ENCODE measurements at places on chromosomes 12 and 14.

- no peak for DNase-seq
Measured at GRCh38 chr12:69578283-69578682, 7.0 kb upstream of the CCT2 start.

DNA sequence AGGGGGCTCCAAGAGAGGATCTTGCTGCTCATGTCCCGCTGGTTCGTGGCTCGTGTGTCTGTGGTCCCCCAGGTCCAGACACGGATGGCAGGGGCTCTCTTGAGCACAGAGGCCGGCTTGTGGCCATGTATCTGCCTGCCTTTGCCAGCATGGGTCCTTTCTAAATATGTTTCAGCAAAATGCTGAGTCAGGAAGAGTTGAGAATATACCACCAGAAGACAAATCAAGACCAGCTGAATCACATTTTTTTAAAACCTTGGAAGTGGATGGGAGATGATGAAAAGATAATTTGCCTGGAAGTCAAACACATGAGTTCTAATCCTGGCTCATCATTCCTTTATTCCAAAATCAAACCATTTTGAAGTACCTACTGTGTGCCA lies 58.0 kb downstream of the NUAK1 start:
- DNase-seq = no peak

DNA sequence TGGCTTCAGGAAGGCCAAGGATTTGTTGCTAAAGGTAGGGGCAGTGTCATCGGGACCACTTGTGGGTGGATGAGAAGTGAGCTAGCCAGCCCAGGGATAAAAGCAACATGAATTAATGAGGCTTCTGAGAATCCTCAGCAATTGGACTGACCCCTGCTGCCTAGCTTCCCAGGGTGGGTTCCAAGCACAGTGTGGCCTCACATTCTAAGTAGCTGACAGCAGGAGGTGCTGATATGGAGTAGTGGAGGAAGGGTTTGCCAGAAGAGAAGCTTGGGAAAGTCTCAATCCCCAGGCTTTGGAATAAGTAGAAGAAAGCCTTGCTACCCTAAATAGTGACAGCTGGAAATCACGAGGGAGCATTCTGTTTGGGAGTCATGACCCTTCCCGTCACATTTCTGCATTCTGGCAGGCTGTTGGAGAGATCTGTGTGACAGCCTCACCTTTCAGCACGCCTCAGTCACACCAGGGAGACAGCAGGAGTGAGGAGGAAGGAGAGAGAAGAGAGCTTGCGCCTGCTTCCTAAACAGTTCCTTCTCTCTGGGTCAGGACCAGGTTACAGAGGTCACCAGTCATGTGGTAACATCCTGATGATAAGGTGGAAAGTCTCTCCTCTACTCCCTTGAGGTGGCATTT lies 31.2 kb downstream of the DACT1 start:
- DNase-seq = no peak

- no peak for DNase-seq
Measured at GRCh38 chr12:47753021-47754001, 5.4 kb downstream of the RAPGEF3 start.

DNA sequence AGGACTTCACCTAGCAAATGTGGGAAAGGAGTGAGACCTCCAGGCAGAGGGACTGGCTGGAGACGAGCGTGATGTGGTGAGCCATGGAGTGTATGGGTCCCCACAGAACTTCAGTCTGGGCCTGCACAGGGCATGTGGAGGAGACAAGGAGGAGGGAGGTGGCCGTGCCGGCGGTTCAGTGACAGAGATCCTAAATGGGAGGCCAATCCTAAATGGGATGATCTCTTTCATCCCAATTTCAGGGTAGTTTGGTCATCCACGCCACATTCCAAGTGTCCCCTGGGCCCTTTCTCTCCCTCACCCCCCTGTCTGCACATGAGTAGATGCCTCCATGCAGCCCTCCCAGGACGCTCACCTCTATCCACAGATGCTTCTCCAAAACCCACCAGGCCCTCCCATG lies 13.2 kb downstream of the SERPINA5 start:
- DNase-seq = no peak

- DNase-seq = no peak
Measured at GRCh38 chr12:53224061-53224896, 7.7 kb downstream of the RARG start.

- DNase-seq = peak; percentile 50
Measured at GRCh38 chr12:84874125-84874824, 38.3 kb downstream of the SLC6A15 start.

- DNase-seq = no peak
Measured at GRCh38 chr12:25119020-25119419, 75.9 kb downstream of the DNAI7 start.

DNA sequence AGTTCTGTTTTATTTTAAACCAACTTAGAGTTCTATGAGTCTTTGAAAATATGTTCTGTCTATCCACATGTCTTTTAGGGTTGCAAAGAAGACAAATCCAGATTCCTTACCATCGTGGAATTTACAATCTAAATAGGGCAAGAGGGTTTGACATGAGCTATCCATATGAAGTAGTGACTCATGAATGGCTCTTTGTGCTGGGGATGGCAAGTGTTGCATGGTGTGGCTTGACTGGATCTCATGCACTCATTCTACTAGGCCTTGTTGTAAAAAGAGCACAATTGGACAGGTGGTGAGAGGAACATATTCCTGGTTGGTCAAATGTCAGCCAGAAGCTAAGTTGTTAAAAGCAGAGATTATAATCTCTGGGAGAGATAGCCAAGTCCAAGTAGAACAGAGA lies 509.1 kb downstream of the DIO2 start:
- DNase-seq = no peak

DNA sequence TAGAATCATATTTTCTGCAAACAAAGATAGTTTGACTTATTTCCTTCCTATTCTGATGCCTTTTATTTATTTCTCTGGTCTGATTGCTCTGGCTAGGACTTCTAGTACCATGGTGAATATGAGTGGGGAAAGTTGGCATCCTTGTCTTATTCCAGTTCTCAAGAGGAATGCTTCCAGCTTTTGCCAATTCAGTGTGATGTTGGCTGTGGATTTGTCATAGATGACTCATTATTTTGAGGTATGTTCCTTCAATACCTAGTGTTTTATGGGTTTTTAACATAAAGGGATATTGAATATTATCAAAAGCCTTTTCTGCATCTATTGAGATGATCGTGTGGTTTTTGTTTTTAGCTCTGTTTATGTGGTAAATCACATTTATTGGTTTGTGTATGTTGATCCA lies 139.4 kb upstream of the CNTN1 start:
- DNase-seq = no peak

GRCh38 chr12:93805736-93806141 lies 128.6 kb downstream of the CRADD start:
- no peak for DNase-seq

GRCh38 chr14:105495101-105495989 lies 4.3 kb downstream of the TEDC1 start:
- no peak for DNase-seq

GRCh38 chr12:58416236-58416635 lies 474.9 kb downstream of the ATP23 start:
- no peak for DNase-seq

DNA sequence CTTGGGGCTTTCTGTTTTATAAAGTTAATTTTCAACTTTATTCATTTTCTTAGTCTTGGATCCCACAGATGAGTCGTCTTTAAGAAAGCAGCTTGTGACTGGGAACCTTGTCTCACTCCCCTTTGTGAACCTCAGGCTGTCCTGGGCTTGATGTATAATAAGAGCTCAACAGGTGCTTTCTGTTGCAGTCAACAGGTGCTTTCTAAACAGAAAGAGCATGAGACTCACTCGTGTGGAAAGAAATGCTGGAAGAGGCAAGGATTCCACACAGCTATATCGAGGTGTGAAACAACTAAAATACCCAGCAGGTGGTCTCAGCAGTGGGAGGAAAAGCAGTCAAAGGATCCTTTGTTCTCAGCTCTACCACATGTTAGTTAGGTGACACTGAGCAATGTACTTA lies 398.9 kb downstream of the EGLN3 start:
- DNase-seq = no peak

- no peak for DNase-seq
Measured at GRCh38 chr12:920676-921075, 28.8 kb downstream of the RAD52 start.

- DNase-seq = no peak
Measured at GRCh38 chr14:35215110-35215813, 76.9 kb upstream of the PSMA6 start.

DNA sequence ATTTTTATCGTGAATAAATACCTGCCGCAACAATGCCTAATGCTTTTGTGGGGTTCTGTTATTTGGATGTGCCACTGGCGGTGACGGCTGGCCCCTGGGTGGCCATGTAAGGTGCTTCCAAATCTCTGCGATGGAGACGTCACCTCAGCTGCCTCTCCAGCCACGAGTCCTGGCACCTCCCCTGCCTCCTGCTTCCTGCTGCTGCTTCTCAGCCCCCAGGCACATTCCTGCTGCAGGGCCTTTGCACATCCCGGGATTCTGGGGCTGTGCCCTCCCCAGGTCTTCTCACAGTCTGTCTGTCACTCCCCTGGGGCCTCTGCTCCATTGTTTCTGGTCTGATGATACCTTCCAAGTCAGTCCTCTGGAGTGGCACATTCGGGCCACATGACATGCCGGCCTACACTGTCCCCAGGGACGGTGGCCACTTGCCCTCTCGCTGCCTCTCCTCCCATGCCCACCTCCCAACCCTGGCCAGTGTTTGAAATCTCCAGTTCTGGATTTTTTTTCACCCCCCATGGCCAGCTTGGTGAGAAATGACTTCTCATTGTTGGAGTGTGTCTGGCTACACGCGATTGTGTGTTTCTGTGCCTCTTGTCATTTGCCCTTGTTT lies 151.8 kb downstream of the KIF26A start:
- DNase-seq = no peak

DNA sequence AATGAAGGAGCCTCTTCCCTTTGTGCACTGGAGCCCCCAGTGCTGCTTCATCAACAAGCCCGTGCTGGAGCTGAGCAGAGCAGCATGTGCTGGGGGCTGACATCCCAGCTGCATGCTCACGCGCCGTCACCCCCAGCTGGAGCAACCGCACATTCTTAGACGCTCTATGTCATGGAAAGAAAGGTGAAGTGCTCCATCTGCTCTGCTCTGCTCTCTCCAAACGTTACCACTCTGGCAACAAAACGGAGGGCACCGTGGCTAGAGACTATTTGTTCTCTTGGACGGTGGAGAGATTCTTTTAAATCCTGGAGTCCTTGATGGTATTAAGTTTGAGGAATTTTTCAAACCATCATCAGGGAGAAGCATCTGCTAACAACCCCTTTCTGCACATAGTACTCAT lies 208.4 kb downstream of the C12orf75 start:
- DNase-seq = no peak

GRCh38 chr12:65090461-65090860 lies 30.6 kb downstream of the WIF1 start:
- DNase-seq = no peak

GRCh38 chr14:97850886-97851285 lies 1053.7 kb downstream of the VRK1 start:
- no peak for DNase-seq

GRCh38 chr14:22560662-22561365 lies 28.2 kb downstream of the DAD1 start:
- DNase-seq = peak; percentile 34

GRCh38 chr14:20624495-20625070 lies 16.9 kb downstream of the OR6S1 start:
- DNase-seq = no peak

DNA sequence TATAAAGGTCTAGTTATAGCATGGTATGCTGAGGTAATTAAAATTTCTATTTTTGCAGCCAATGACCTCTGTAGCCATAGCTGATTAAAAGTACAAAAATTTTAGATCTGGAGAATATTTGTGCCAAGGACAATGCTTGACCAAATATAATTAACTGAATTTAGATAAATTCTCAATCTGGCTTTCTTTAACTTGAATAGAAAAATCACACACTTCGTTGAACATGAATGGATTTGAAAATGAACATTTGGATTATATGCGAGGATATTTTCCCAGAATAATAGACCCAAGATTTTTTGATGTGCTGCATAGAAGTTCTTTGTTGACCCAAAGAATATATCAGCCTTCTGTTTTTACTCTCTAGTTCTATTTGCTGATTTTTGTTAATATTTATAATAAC lies 38.4 kb upstream of the G2E3 start:
- DNase-seq = no peak

DNA sequence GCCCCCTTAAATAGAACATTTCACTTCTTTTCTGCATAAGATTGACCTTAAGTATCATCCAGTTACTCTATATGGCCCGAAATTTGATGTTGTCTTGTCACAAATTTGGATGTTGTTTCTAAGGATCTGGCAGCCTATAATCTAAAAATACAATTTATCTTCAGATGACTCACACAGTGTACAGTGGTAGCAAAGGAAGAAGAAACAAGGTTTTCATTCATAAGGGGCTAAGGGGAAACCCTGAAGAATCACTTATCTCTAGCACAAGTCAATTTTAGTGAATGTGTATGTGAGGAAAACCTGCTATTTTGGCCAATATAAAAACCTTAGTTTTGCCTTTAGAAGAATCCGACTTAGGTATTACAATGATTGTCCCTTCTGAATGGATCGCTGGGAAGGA lies 606.3 kb upstream of the LRFN5 start:
- no peak for DNase-seq

- DNase-seq = no peak
Measured at GRCh38 chr12:62604373-62604772, 137.7 kb downstream of the MON2 start.

Data from NCI-H748 treated with DMSO at 0.1 percent for 48 hours (cell line).